ENCODE measurements at places on chromosomes 3 and 15.
A peak's percentile ranks its signal among the peaks of the same experiment; 100 is the strongest.

- DNase-seq: no peak
These were observed 83.8 kb downstream of the MAP4 start for GRCh38 chr3:47932421-47932820.

GRCh38 chr3:127853681-127854080 lies 31.4 kb upstream of the MGLL start:
- no peak for DNase-seq

DNA sequence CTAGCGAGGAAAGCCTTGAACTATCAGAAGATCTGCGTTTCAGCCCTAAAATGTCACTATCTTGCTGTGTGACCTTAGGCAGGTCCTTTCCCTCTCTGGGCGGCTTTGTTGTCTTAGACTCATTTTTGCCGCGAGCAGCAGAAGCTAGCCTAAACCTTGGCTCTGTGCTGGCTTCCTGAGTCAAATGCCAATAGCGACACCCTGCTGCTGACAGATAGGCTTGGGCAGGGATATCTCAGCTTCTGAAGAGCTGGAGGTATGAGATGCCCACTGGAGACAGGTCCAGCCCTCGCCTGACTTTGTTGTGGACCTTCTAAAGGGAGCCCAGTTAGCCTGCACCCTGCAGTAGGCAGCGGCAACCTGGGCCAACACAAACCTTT lies 1.3 kb downstream of the ADAMTSL3 start:
- DNase-seq: no peak

GRCh38 chr15:90038632-90039095 lies 37.5 kb downstream of the ZNF710 start:
- DNase-seq: no peak

- DNase-seq: no peak
These were observed 11.5 kb upstream of the EHD4 start for GRCh38 chr15:41983621-41984571.

GRCh38 chr3:31968927-31969418 lies 12.1 kb downstream of the OSBPL10 start:
- peak; percentile 50 for DNase-seq

DNA sequence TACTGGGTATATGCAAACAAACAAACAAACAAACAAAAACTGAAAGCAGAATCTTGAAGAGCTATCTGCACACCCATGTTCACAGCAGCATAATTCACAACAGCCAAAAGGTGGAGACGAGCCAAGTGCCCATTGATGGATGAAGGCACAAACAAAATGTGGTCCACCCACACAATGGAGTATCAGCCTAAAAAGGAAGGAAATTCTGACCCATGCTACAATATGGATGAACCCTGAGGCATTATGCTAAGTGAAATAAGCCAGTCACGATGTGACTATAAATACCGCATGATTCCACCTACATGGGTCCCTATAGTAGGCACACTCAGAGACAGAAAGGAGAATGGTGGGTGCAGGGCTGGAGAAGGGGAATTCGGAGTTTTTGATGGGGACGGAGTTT lies 24.1 kb downstream of the XPC start:
- no peak for DNase-seq

- DNase-seq: no peak
These were observed 48.4 kb upstream of the KY start for GRCh38 chr3:134699141-134699711.

- no peak for DNase-seq
These were observed 380.8 kb upstream of the NDN start for GRCh38 chr15:24067733-24068501.

- no peak for DNase-seq
These were observed 64.0 kb upstream of the SKOR1 start for GRCh38 chr15:67761343-67761742.

DNA sequence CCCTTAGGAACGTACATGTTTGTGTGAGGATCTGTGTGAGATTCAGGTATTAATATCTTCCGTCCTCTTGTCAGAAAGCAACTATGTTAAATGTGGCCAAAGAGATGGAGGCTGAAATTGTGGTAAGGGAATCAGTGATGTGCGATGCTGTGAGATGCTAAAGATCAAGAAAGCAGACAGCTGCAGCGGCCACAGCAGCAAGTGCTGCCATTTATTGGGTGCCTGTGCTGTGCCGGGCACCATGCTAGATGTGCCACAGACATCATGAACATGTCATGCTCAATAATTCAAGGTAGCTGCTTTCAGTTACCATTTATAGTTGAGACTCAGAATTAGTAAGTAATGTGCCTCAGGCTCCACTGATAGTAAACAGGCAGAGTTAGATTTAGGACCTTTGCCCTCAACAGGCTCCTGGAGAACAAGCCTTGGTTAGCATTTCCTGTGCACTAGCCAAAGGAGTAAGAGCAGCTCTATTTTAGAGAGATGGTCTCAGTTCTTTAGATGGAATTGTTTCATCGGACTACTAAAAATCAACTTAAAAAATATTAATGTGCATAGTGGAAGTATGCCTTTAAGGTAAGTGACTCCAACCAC lies 24.9 kb downstream of the LARS2 start:
- no peak for DNase-seq

- DNase-seq: no peak
These were observed 49.5 kb downstream of the SMAD6 start for GRCh38 chr15:66751579-66751978.

DNA sequence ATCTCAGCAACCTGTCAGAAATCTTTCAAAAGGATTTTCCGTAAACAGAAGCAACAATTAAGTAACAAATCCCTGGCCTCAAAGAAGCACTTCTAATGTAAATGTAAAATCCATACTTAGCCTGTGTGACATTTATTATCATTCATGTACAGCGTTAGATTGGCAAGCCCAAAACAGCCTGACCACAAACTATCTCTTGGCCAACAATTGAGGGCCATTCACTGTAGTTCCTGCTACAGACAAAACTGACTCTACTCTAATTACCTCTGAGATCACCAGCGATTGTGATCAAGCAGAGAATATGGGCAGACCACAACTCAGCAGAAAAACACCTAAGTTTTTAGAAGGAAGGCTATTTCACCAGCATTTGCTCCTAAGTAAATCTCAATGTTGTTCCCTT lies 9.2 kb downstream of the SHQ1 start:
- no peak for DNase-seq

GRCh38 chr15:57554063-57554811 lies 37.5 kb upstream of the MYZAP start:
- DNase-seq: no peak

DNA sequence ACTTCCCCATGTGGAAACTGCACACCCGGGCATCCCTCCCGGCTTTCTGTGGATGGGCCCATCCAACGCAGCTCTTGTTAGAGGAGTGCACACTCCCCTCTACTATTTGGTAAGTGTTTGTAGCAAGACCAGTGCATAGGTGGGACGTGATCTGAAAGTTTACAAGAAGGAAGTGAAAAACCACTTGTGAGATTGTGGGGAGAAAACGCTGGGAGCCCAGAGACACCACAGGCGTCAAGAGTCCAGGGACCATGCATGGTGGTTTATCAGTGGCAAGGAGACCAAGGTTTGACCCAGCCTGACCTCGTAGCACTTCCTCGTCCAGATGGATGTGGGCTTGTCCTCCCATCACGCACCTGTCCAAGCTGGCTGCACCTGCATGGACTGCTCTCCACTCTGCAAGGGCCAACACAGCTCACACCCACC lies 51.6 kb downstream of the ATP10A start:
- DNase-seq: no peak

Measured in iPS-NIHi11 (cell line).